ENCODE measurements at places on chromosomes 13 and 19.

DNA sequence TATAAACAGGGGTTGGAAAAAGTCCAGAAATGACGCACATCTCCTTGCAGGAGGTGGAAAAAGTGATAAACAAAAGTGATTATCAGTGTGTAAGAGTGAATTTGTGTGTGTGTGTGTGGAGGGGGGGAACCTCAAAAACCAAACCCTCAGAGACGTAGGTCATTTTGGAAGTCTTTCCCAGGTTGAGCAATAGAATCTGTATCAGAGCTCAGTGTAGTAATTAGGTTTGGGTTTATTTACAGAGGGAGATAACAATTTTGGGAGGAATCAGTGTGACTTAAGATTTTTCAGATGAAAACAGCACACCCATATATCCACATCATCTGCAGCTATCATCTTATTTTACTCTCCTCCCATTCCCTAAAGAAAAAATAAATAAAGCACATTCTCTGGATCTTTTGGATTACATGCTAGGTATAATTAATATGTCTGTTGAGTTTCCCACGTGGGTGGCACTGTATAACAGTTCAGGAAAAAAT lies 406.4 kb downstream of the FGF9 start:
- no peak for DNase-seq

DNA sequence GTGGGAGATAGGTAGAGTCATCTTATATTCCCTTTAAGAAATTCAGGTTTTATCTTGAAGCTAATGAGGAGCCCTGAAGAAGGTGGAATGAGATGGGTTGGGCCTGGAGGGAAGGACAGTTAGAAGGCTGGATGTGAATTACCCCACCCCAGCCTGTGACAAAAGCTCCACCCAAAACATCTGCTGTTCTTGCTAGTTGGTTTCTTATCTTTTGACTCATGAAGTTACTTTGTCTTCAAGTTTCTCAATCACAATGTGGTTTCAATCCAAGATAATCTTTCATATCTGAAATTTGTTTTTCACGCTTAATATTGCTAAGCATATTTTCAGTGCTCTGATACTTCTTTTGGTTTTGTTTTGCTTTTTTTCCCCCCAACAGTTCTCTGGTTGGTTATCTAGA lies 38.3 kb upstream of the HMGB1 start:
- peak; percentile 40 for DNase-seq

GRCh38 chr13:51035469-51035868 lies 75.6 kb downstream of the C13orf42 start:
- DNase-seq: no peak

DNA sequence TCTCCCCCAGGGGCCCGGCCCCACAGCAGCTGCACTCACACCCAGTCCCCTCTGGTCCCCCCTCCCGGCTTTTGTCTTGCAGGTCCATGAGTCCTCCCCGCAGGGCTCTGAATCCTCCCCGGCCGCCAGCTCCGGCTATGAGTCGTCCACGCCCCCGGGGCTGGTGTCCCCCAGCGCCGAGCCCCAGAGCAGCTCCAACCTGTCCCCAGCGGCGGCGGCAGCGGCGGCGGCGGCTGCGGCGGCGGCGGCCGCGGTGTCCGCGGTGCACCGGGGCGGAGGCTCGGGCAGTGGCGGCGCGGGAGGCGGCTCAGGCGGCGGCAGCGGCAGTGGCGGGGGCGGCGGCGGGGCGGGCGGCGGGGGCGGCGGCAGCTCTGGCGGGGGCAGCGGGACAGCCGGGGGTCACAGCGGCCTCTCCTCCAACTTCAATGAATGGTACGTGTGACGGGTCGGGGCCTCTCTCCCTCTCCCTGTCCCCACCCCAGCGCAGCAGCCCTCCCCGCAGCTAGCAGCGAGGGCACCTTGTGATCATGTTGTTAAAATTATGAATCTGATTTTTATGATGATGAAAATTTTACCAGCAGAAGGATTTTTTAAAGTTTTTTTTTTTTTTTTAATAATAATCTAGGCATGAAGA lies 3.8 kb downstream of the ZIC2 start:
- peak; percentile 45 for DNase-seq

- DNase-seq: peak; percentile 78
Observed at GRCh38 chr13:29847501-29847983, 2.9 kb downstream of the UBL3 start.

- DNase-seq: no peak
Observed at GRCh38 chr13:62747629-62748028, 1332.0 kb upstream of the PCDH20 start.

GRCh38 chr13:43363156-43363953 lies 340.0 kb downstream of the DNAJC15 start:
- DNase-seq: peak; percentile 67

DNA sequence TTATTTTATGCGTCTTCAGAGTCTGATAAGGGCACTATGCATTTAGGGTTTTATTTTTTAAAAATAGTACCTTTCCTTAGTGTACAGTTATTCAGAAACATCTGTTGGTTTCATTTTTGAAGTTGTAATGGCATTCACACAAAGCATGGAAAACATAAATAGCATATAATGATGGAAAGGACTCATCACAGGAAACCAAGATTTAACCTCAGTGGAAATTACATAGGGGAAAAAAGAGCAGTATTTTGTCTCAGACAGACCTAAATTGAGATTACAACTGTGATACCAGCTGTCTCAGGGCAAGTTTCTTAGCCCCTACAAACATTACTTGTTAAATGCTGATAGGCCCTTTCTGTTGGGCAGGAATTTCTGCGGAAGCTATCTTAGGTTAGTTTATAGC lies 57.2 kb downstream of the NHLRC3 start:
- DNase-seq: no peak

DNA sequence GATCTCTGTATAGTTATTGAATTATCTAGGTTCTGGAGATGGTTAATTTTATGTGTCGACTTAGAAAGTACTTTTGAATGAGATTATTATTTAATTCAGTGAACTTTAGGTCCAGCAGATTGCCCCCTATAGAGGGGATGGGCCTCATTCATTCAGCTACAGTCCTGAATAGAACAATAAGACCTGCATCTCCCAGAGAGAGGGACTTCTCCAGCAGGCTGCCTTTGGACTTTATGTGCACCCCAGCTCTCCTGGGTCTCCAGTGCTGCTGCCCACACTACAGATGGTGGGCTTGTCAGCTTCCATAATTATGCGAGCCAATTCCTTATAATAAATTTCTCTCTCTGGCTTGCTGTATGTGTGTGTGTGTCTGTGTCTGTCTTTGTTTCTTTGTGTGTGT lies 39.3 kb upstream of the KL start:
- DNase-seq: no peak

DNA sequence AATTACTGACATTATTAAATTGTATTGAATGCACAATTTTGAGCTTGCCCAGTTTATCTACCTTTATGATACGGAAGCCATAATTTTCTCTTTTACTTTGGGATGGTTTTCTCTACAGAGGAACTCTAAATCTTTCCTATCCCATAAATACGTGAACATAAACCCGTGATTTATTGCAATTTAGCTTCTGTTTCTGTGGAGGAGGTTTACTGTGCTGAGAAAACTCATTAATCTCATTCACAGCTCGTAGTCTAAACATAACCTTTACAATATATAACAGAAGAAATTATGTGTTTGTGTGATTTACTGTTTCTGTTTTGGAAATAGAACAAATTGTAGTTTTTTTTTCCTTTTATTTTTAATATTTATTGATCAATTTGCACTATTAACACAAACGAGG lies 207.1 kb upstream of the PCDH9 start:
- no peak for DNase-seq

GRCh38 chr19:48170817-48171347 lies 402 bp downstream of the ZSWIM9 start:
- no peak for DNase-seq

DNA sequence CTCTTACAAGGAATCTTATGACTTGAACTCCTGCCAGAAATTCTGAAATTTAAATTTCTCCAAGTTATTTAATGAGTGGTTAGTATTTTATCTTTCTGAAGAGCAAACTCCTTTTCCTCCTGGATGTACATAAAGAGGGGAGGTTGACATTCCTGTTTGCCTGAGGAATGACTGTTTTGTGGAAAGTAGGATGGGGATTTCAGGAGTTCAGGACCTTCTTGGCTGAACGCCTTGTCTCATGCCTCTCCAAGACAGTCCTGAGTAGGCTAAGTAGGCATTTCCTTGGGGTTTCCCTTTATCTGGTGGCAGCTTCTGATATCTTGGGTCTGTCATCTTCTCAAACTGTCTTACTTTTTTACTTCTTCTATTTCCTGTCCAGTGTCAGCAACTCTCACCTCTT lies 356.6 kb downstream of the TDRD3 start:
- DNase-seq: no peak

DNA sequence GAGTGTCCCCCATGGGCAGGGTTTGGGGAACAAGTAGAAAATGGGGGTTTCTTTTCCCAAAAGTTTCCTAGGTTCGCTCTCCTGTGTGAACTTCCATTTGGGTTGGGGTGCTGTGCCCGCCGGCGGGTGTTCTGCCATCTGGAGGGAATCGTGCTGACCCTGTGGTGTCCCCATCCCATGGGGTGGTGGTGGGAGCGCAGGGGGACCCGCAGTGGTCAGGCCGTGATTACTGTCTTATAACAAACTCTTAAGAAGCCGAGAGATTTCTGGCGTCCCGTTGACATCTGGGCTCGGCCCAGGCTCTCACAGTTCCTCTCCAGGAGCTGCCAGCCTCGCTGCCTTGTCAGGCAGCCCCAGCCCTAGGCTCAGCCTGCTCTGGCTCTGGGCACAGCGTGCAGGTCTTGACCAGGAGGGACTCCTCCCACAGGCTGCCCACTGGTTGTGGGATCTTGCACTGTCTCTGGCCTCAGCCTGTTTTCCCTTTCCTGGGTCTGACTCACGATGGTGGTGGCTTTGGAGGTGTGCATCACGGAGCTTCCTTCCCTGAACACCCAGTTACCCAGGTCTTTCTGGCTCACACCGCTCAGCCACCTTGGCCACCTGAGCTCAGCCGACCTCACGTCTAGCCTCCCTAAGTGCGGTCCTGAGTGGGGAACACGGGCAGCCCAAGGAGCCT lies 34.5 kb downstream of the PLEKHJ1 start:
- DNase-seq: no peak

- no peak for DNase-seq
Observed at GRCh38 chr13:59367467-59367866, 796.3 kb downstream of the DIAPH3 start.

All from NCI-H82 (cell line).